ENCODE measurements at places on chromosomes 2 and 18.

- DNase-seq: no peak
Observed at GRCh38 chr2:152440049-152440448, 105.1 kb downstream of the FMNL2 start.

- no peak for DNase-seq
Observed at GRCh38 chr2:27202854-27203253, 9.0 kb upstream of the ATRAID start.

GRCh38 chr18:6355789-6356589 lies 58.7 kb downstream of the L3MBTL4 start:
- DNase-seq: no peak

- no peak for DNase-seq
Observed at GRCh38 chr2:137187216-137187615, 421.9 kb downstream of the THSD7B start.

DNA sequence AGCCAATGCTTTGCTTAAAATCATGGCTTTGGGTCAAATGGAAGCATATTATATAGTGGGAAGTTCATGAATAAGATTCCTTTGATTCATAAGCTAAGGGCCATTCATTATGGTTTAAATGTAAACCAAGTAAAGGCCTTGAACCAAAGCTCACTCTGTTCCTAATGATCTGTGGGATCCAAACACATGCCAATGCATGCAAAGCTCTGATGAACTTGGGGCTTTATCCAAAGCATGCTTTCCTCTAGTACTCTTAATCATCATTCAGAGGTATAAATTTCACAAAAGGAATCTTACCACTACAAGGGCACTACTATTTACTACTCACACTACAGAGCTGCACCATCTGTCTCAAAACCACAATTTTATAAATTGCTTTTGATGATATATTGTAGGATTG lies 102.8 kb upstream of the RBMS1 start:
- no peak for DNase-seq

- DNase-seq: no peak
Observed at GRCh38 chr2:167944825-167945659, 302.4 kb downstream of the STK39 start.

DNA sequence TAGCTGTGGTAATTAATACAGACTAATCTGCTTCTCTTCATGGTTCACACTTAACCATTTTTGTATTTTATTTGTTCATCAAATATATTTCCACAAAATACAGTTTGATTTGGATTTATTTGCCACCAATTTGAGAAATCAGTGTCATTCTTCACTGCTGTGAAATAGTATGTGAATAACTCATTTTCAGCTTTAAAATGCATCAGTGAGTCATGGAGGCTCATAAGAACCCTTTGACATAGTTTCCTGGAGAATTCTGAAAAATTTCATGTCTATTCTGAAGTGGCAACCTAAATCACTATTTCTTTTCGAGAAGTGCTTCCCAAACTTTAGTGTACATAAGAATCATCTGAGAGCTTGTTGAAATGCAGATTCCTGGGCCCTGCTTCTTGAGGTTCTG lies 1026.7 kb upstream of the ACVR2A start:
- no peak for DNase-seq

GRCh38 chr2:39805936-39806608 lies 27.0 kb upstream of the THUMPD2 start:
- no peak for DNase-seq

DNA sequence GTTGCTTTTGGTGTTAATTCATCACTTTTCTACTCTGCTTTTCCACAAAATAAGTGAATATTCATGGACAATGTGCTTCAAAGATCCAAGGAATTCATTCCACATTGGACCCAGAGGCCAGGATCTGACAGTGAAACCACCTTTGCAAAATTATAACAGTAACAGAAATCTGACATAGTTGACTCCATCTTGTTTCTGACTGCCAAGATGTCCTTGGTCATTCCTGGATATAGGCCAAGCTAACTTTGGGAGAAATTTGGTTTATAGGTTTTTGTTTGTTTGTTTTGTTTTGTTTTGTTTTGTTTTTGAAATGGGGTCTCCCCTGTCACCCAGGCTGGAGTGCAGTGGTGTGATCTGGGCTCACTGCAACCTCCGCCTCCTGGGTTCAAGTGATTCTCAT lies 10.3 kb downstream of the MPPE1 start:
- DNase-seq: no peak

DNA sequence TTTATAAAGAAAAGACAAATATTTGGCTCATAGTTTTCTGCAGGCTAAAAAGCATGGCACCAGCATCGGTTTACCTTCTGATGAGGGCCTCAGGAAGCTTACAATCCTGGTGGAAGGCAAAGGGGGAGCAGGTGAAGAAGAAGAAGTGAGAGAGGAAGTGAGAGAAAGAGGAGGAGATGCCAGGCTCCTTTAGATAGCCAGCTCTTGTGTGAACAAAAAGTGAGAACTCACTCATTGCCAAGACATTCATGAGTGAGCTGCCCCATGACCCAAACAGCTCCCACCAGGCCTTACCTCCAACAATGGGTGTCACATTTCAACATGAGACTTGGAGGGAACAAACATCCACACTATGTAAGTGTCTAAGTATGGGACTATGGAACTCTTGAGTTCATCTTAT lies 14.3 kb downstream of the CCDC150 start:
- DNase-seq: no peak

GRCh38 chr2:173157676-173158293 lies 82.1 kb downstream of the MAP3K20 start:
- DNase-seq: no peak

DNA sequence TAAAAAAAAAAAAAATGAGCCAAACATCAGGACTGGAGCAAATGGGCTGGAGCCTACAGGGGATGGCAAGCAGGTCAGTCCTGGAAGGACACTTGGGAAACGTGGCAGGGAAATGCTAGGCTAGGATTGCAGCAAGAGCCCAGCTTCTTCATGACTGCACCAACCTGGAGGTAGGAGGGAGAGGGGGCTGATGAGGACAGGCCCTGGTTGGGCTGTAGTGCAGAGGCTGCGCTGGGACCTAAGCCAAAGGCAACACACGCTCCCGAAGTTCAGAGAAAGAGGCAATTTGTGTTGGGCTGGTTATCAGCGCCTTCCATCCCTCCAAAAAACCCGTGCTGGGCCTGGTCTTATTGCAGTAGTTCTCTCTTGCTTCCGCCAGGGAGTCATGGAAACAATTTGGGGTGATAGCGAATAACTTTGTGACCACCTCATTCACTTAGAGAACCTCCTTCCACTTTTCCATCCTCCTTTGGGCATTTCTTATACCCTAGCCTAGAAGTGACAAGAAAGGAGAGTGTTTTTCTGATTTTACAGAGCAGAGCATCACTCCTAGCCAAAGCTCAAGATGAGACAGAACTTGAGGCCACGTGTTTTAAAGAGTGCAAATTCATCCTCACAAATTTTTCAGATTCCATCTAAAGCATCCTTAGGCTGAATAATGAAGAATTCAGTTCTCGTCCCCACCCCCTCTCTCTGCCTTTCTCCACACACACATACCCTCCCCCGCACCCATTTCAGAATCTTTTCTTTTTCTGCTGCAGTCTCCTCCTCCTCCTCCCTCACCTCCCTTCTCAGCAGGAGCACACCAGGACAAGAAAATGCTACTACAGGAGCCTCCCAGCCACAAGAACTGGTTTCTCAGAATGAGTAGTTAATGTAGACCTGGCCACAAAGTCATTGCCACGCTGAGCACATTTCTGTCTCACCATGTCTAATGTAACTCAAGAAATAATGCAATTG lies 82.5 kb upstream of the STPG4 start:
- DNase-seq: peak; percentile 81

DNA sequence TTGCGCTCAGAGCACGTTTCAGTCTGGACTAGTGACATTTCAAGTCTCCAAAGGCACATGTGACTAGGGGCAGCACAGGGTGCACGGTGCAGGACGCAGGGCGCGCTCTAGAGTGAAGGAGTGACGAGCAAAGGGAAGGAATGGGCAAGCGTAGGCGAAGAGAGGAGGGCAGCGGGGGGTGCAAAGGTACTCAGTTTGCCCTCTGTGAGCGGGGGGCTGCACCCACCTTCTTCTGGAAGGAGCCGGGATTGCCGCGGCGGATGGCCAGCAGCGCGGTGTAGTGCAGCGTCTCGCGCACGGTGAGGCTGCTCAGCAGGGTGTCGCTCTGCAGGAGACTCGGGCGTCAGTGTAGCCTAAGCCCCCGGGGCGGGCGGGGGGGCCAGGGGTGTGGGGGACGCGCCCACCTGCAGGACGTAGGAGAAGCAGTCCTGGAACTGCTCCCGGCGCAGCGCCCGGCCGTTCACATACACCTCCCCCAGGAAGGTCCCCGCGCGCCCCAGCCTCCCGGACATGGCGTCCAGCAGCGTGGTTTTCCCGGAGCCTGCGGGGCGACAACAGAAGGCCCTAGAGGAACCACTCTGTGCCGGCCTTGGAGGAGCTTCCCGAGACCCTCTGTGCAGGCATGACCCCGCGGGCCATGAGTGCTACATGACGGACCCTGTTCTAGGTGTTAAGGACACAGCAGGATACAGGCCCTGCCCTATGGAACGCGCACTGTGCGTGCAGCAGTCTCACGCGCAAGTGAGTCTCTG lies 6.9 kb downstream of the ABCG5 start:
- no peak for DNase-seq

DNA sequence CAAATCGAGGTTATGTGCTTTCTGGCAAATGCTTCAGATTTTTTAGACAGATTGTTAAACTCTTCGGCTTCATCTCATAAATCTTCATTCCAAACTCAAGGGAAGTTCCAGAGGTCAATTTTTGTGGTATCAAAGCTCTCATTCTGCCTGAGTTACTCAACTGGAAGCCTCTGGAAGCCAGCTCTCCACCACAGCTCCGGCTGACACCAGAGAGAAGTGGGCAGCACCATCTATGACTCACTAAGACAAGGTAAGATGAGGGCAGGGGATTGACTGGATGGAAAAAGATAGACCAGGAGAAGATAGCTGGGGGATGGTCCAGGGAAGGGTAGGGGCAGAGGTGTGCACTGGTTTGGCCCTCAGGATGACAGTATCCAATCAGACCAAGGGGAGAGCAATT lies 137.3 kb upstream of the HNRNPA3 start:
- DNase-seq: no peak

DNA sequence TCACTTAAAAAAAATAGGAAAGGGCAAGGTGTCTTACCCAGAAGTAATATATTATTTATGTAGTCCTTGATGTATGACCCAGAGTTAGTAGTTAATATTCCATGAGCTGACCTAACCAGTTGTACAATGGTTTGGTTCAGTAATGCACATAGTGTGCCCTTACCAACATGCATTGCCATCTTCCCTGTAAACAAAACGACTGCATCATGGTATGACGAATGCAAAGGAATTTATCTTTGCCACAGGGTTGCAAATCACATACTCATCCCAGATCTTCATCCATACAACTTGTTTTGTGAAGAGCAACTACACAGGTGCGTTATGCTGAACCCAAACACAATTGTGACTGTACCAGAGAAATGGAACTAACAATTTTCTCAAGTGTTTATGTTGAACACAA lies 68.9 kb upstream of the ZSWIM2 start:
- DNase-seq: no peak

DNA sequence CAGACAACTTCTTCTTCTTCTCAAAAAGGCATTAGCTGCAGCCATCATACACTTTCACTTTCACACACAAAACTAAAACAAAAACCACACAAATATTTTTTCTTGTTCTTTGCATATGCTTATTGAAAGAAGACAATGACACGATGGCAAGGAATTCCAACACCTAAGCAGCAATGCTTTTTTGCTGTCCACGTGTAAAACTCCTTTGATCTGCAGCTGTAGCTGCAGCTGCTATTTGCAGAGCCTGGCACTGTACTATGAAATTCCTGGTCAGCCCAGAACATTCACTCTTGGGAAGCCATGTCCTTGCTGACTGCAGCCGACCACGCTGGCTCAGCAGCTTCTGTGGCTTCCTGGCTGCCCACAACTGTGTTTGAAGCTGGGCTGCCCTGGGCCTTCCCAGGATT lies 316.2 kb downstream of the CDH2 start:
- DNase-seq: no peak

DNA sequence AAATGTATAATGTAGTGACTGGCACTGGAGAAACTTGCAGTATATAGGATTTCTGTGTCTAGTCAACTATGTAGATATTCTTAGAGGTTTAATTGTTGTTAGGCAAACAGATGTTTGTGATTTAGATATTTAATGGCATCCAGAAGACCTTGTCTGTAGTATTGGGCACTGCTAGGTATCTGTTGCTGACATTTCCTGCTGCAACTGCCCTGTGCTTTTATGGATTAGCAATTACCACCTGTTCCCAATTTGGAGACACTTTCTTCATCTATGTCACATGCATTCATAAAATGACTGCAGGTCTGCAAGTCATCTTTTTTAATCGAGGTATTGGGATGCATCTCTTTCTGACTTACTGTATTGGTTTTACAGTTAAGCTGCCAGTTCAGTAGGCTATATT lies 71.3 kb downstream of the ITGA4 start:
- no peak for DNase-seq

GRCh38 chr18:43870626-43871025 lies 593.3 kb upstream of the SYT4 start:
- DNase-seq: no peak

- DNase-seq: no peak
Observed at GRCh38 chr2:190783513-190784263, 96.9 kb upstream of the GLS start.

DNA sequence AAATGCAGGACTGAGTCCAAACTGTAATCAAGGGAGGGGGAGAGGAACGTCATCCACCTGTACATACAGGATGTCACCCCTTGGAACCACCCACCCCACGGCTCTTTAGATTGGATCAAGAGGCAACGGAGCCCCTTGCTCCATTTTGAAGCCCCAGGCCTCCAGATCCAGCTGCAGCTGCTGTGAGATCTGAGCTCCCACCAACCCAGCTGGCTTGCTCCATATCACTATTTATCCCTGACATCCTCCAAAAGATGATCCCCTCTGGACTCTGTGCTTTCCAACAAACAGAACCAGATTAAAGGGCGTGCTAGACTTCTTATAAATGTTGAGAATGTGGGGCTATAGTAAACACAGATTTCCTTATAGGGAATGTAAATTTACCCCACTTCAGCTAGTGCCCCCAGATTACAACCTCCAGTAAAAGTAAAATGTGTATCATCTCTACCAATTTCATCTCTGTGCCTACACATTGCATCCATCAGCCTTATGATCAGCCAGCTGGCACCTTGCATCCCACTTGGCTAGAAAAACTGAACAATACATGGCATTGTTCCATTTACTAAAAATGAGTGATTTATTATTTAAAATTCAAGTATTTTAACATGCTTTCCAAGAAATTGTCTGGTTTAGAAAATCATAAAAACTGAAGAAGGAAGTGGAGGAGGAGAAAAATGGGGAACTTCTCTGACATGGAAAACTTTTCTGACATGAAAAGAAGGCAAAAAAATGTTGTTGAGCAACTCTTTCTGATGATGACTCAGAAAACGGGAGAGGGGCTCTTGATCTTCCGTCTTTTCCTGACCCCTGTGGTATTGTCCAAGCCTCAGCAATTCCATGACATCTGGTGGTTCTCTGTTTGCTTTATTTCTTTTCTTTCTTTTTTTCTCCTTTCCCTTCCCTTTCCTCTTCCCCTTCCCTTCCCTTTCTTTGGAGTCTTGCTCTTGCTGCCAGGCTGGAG lies 262.6 kb upstream of the THUMPD2 start:
- DNase-seq: no peak

DNA sequence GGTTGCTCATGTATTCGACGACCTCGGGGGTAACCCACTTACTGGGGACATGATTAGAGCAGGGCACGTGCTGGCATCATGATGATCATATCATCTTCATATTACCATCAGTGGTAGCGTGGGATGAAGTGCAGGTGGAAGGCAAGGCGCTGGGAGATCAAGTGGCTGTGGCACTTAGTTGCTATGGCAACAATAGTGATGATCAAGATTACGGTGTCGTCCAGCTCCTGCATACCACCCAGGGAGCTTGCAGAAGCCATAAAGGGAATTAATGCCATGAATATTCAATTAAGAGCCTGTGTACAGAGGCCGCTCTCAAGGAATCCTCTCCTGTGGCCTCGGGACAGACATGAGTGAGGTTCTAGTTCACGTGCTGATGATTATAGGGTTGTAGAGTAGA lies 237.2 kb upstream of the COPS8 start:
- no peak for DNase-seq
